ENCODE measurements at places on chromosomes 7 and 10.

DNA sequence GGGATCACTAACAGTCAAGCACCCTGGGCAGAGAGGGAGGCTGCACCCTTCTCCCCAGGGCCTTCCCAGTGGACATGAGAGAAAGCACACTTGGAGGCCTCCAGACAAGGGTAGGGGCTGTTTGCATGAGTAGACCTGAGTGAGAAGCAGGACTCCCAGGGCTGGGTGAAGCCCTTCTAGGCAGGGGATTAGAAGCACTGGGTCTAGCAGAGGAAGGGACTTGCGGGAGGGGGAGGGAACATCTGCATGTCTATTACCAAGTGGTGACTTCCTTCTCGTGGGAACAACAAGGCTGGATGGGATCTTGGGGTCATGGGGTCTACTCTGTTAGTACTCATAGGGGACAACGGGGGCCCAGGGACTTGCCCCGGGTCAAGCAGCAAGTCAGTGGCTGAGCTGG, 67.8 kb downstream of the EMX2 start:
- no peak for DNase-seq

DNA sequence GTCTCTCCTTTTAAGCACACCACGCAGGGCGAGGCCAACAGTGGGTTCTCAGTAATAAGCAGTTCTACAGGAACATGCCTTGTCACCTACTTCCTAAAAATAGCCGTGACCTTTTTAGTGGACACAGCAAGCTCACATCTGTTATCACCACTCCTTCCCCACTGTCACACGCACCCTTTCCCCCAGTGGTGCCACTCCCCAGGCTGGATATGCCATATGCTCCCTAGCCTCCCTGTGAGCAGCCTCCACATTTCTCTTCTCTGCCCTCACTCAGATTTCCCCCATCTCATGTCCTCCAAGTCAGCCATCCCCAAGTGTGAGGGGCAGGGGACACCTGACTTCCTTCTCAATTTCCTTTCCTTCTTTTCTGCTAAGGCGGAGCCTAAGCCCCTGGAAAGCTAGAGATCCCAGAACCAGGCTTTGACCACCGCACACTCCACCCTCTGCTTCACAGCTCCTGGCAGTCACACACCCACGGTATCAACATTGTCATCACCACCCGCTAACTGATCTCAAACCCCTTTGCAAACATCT, 3.7 kb downstream of the ANXA11 start:
- DNase-seq: no peak

GRCh38 chr7:33996899-33997298, 91.6 kb downstream of the BMPER start:
- DNase-seq: no peak

DNA sequence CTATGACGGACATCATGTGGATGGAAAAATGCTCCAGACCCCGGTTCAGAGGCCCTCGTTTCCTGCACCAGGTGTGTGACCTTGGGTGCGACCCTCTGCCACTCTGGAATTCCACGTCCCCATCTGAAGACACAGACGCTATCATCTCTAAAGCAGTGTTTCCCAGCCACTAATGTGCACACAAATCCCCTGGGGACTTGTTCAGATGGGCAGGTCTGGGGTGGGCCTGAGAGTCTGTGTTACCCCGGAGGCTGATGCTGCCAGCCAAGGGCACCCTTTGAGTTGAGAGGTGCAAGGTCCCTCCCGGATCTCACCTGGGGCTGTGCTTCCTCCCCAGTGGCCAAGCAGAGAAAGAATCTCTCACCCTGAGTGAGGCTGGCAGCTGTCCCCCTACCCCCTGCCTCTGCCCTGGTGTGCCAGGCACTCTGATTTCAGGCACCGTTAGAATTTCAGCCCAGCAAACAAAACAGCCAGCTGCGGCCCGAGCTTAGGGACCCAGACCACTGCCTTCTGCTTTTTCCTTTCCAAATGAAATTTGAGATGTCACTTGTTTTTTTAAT, 90.0 kb downstream of the SLIT1 start:
- no peak for DNase-seq

- DNase-seq: no peak
Measured at GRCh38 chr10:102433619-102434046, 1.3 kb upstream of the CUEDC2 start.

GRCh38 chr10:125134483-125134848, 25.9 kb downstream of the CTBP2 start:
- DNase-seq: no peak

DNA sequence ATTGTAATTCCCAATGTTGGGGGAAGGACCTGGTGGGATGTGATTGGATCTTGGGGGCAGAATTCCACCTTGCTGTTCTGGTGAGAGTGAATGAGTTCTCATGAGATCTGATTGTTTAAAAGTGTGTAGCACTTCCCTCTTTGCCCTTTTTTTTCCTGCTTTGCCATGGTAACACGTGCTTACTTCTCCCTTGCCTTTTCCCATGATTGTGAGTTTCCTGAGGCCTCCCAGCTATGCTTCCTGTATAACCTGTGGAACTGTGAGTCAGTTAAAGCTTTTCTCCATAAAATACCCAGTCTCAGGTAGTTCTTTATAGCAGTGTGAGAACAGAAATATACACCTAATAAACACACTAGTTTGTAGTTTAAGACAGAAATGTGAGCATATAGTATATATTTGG, 166.8 kb upstream of the MAGI2 start:
- DNase-seq: no peak

DNA sequence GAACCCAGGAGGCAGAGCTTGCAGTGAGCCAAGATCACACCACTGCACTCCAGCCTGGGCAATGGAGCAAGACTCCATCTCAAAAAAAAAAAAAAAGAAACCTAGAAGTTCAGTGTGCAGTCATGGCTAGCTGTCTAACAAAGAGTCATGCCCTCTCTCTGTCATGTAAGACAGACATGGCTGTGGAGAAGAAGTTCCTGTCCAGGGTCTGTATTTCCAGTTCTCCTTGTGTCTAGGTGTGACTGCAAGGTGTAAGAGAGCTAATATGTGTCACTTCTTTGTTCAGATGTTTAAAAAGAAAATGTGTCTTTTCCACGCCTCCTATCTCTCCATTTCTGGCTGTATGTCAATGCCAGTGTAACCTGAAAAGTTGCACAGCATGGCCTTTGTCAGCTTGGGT, 139.5 kb downstream of the NRCAM start:
- no peak for DNase-seq

DNA sequence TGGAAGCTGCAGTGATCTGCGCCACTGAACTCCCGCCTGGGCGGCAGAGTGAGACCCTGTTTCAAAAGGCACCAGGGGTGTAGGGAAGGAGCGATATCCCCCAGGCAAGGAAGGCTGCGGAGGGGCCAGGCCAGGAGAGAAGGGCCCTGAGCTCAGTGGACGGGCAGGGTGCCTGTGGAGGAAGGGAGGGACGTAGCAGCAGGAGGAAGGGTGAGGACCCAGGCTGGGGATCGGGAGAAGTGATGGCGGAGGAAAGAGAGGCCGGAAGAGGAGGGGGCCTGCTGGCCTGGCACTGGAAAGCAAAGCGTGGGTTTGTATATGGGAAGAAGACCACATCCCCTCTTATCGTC, 45.6 kb downstream of the ALOX5 start:
- no peak for DNase-seq

GRCh38 chr10:52682766-52683165, 89.8 kb downstream of the MBL2 start:
- no peak for DNase-seq

- no peak for DNase-seq
Measured at GRCh38 chr7:36396150-36396549, 6.5 kb downstream of the ANLN start.

DNA sequence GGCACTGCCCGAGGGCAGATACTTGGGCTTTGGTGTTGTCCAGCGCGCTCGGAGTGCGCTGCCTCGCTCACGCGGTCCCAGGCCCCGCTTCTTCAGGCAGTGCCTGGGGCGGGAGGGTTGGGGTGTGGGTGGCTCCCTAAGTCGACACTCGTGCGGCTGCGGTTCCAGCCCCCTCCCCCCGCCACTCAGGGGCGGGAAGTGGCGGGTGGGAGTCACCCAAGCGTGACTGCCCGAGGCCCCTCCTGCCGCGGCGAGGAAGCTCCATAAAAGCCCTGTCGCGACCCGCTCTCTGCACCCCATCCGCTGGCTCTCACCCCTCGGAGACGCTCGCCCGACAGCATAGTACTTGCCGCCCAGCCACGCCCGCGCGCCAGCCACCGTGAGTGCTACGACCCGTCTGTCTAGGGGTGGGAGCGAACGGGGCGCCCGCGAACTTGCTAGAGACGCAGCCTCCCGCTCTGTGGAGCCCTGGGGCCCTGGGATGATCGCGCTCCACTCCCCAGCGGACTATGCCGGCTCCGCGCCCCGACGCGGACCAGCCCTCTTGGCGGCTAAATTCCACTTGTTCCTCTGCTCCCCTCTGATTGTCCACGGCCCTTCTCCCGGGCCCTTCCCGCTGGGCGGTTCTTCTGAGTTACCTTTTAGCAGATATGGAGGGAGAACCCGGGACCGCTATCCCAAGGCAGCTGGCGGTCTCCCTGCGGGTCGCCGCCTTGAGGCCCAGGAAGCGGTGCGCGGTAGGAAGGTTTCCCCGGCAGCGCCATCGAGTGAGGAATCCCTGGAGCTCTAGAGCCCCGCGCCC, at the start of gene NPY:
TSS of gene NPY (plus strand) at position 294 of the 802 bp plus-strand sequence. CDS start 1,051 bp downstream, outside the sequence.
- no peak for DNase-seq

DNA sequence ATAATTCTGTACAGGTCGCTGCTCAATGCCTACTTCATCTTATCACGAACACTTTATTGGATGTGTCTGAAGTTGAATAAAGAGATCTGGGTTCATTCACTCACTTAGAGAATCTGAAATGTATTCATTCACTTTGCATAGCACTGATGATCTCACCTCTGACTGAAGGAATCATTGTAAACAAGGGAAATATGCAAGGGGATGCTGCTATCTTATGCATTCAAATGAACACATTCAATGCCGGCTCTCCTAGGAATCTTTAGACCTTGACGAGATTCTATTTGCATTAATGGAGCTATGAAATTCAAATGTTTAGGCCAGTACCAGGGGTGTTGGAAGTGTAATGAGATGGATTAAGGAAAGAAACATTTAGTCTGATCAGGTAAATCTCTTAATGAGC, 200.6 kb upstream of the COBL start:
- DNase-seq: no peak

- no peak for DNase-seq
Measured at GRCh38 chr7:153383781-153384180, 624.2 kb downstream of the ACTR3B start.

- no peak for DNase-seq
Measured at GRCh38 chr10:86580521-86580891, 58.9 kb upstream of the WAPL start.

DNA sequence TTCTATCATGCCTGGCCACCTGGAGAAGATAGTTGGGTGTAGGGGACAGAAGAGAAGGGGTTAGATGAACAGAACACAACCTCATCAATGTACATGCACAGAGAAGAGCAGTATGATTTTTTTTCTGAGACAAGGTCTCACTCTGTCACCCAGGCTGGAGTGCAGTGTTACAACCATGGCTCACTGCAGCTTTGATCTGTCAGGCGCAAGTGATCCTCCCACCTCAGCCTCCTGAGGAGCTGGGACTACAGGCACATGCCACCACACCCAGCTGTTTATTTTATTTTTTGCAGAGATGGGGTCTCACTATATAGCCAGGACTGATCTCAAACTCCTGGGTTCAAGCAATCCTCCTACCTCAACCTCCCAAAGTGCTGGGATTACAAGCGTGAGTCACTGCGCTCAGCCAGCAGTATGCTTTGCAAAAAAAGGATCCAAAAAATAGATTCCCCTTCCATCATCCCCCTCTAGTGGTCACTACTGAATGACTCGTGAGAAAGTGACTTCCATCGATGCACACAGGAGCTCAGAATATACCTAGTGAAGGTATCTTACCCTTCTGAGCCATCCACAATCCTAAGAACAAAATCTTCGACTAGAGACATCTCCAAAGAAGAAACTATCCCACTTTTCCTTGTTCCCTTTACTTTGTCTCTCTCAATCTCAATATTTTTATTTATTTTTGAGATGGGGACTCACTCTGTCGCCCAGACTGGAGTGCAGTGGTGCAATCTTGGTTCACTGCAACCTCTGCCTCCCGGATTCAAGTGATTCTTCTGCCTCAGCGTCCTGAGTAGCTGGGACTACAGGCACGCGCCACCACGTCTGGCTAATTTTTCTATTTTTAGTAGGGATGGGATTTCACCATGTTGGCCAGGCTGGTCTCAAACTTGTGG, 21.0 kb downstream of the ZCWPW1 start:
- DNase-seq: no peak

DNA sequence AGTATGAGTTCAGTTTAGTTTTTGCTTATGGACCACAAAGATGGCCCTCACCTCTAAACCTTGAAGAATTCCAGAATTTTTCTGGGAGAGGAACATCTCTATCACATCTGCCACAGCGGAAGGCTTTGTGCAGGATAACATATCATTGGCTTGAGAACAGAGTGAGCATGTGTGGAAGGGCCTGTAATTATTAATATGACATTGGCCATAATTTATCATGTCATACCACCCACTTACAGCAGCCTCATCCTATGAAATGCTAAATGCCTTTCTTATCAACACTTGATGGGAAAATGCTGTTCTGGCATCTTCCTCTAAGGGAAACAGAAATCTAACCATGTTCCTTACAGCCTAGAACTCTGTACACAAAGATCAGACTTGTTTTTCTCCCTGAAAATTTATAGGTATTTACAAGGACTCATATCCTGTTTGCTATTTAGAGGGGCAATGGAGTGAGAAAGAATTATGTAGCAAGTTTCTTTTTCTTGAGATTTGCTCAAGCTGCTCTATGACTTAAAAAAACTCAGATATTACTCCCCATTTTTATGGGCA, 817.3 kb downstream of the LRMDA start:
- DNase-seq: no peak

DNA sequence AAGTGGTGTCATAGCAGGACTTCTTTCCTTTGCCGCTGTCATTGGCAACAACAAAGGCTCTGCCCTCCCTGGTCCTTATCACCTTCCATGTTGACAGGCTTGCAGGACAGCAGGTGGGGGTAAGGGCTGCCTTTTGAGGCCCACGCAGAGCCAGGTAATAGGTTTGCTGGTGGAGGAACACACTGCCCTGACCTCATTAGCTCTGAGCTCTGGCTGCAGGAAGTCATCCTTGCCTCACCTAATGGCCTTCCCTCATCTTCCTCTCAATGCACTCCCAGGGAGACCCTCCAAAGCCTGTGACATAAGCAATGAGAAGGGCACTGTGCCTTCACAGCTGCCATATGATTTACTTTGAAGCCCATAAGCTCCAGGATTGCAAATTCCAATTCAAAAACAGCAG, 1205.2 kb upstream of the AUTS2 start:
- DNase-seq: no peak

DNA sequence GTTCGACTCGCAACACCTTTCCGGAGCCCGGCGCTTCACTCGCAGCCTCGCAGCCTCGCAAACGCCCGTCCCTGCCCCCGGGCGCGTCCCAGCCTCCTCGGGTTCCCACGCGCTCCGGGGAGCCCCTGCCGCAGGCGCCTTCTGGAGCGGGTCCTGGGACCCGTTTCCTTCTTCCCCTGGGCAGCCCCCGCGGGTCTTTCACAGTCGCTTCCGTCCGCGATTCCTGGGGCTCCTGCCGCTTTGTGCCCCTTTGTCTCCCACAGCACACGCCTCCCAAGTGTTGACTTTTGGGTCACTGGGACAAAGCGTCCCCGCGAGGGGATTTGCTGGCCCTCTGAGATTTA, 140.7 kb downstream of the DYNC2I1 start:
- DNase-seq: no peak

All from DMS153 (cell line).